Esophagus mucosa (tissue), 1 donor: ENCODE measurements at places on chromosomes 16 and 17. TPM values are rescaled to one million over a fixed set of nuclear protein-coding genes. Genes with fewer than 3 reads are reported as not detected.

Gene KRTAP2-1
- not detected for total RNA-seq

DNA sequence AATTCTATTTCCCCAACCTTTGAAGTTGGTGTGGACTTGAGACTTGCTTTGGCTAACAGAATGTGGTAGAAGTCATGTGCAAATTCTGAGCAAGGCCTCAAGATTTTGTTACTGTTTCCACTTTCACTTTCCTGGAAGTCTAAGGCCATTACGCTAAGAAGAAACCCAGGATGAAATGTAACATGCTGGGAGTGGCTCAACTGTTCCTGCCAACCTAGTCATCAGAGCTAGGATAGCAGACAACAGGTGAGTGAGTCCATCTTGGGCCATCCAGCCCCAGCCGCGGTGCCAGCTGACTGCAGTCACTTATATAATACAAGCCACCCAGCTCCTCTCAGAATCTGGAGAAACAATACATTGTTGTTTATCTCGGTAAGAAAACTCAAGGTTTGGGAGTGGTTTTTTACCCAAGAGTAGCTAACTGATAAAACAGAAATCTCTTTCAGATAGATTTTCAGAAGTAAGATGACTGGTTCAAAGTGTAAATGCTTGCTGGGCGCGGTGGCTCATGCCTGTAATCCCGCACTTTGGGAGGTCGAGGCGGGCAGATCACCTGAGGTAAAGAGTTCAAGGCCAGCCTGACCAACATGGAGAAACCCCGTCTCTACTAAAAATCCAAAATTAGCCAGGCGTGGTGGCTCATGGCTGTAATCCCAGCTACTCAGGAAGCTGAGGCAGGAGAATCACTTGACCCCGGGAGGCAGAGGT is 10.7 kb upstream of the STX4 start:
- ATAC-seq = no peak

- ATAC-seq = peak; percentile 97
These were observed 3.9 kb downstream of the SEPTIN1 start for GRCh38 chr16:30378236-30379157.

Gene ARL17A
- 8.6 TPM for total RNA-seq

DNA sequence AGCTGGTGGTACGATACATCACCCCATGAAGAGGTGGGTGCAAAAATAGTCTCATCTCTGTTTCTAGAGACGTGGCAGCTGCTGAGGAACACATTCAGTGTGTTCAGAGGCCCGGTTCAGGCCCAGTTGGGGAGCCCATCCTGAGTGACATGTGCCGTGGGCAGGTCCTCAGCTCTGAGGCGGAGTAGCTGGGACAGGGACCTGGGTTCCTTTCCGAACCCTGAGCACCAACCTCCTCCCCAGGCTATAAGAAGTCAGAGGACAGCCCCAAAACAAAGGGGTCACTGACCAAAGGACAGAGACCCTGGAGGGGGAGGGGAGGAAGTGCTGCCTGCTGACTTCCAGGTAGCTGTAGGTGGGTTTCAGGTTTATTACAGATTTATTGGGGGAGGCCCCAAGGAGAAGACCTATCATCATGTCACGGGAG is 5.1 kb downstream of the LDHD start:
- ATAC-seq = no peak

- ATAC-seq = no peak
These were observed 35.6 kb downstream of the WWOX start for GRCh38 chr16:78134944-78135619.

DNA sequence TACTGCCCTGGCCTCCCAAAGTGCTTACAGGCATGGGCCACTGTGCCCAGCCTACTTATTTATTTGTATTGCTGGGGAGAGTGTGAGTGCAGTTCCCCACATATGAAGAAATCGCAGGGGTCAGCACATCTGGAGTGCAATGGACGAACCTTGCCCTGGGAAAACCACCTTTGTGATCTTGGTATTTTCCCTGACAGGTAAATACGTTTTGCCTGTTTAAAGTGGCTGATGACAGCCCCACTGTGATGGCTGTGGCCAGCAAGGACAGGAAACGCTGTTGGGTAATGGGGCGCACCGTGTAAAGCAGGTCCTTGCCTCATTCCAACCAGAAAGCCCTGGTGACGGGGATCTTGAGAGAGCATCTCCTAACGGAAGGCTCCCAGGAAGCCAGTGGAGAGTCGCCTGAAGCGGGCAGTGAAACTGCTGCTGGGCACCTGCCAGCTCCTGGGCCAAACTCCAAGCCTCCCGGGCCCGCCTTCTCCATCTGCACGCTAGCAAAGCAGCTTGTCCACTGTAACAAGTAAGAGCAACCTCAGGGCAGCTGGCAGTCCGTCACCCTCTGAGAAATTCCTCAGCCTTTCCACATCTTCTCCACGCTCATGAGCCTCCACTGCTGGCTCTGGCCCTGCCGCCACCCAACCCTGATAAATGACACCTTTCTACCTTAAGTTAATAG is 17.5 kb downstream of the EMC8 start:
- ATAC-seq = no peak

DNA sequence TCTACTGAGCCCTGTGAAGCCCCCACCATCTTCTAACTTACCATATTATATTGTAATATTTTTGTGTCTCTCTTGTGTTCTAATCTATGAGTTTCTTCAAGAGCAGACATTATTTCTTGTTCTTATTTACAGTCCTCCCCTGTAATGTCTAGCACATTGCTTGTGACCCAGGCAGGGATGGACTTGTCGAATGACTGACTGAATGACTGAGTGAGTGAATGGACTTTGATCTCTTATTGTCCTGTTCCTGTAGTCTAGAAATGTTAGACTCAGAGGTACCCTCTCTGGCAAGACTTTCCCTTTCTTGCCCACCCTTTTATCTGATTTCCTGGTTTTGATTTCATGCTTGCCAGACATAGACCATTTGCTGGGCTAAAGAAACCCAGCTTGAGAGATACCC is 35.0 kb upstream of the MED13 start:
- ATAC-seq = no peak

Gene OVCA2
- total RNA-seq = 32.3 TPM

DNA sequence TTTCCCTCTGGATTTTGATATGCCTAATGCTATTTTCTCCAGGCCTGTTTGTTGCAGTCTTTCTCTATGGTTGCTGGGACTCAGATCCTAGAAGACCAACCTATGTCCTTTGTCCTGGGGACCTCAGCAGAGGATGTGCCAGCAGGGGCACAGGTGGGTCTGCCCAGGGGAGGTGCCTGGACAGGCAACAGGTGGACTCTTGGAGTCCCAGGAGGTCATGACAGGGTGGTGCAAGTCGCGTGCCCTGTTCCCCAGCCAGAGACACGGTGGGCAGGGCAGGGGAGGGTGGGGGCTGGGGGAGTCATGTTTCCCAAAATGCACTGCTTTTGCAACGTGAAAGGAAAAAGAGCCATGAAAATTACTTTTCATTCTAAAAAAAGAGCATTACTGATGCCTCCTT is 26.3 kb upstream of the PLLP start:
- no peak for ATAC-seq

GRCh38 chr16:29744541-29745101 is 1.2 kb downstream of the C16orf54 start:
- peak; percentile 9 for ATAC-seq

GRCh38 chr17:74244548-74244947 is 29.5 kb upstream of the DNAI2 start:
- no peak for ATAC-seq

DNA sequence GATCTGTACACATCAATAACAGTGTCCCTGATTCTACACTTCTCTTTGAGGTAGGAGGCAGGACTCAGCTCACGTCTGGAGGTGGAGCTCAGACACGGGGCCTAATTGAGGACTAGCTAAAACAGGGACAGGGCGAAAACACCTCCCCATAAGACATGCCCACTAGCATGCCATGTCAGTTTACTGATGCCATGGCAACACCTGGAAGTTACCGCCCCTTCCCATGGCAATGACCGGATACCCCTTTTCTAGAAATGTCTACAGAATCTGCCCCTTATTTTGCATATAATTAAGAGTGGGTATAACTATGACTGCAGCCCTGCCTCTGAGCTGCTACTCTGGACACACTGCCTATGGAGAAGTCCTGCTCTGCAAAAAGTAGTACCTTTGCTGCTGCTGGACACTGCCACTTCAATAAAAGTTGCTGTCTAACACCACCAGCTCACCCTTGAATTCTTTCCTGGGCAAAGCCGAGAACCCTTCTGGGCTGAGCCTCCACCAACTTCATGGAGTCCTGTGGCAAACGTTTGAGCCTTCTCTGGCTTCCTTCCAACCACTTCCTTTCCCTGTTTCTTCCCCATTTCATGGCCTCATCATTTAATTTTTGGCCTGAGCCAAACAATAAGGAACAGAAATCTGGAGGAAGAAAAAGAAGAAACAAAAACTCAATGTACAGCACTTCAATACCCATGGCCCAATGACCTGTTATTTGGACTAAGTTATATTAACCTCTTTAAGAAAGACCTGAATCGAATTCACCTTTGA is 21.0 kb downstream of the PHB1 start:
- no peak for ATAC-seq

Gene HIGD1B
- 3.4 TPM for total RNA-seq

DNA sequence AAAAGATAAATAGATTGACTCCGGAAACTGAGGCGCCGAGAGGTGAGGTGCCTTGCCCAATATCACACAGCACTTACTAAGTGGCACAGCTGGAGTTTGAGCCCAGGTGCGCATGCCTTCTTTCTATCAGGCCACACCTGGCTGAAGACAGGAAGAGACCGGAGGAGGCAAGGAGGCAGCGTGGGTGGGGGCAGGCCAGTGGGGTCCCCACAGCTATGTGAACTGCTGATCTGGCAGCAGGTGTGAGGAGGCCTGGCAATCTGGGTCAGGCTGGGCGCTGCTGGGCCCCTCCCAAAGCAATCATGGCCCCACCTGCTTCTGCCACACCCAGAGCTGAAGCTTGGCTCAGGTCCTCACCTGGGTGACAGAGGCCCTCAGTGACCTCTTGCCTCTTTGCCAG is 1.9 kb upstream of the GDPD3 start:
- peak; percentile 66 for ATAC-seq

Gene ABCC11
- 0.40 TPM for total RNA-seq

- ATAC-seq = no peak
These were observed 3.3 kb downstream of the UBTF start for GRCh38 chr17:44216173-44216572.

Gene TP53TG3F
- total RNA-seq = not detected

DNA sequence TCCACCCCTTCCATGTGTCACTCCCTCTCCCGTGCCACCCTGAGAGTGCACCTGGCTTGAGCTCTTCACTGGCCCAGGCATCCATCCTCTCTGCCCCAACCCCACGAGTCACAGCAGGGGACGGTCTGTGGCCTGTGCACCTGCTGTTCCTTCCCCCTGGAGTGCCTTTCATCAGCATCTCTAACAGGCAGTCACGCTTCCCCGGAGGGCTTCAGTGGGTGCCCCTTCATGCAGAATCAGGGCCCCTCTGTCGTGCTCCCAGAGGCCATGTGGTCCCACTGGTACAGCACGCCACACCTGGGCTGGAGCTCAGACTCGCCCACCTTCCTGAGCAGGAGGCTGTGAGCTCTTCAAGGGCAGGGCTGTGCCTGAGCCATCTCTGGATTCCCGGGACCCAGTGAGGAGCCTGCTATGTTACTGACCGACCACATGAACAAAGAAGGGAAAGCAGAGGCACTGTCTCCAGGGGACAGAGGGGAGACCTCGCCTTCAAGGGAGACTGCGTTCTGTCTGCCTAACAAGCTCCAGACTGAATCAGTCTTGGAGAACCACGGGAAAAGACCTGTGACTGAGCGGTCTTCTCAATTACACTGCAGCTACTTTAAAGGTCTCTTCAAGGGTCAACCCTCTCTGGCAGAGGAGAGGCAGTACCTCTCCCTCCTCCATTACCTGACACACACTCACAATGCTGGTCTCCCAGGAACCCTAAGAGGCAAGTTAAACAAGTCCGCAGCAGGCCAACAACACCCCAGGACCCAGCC is 78.8 kb upstream of the DOC2B start:
- peak; percentile 15 for ATAC-seq

Gene TLCD1
- total RNA-seq = 14.7 TPM

Gene CLEC10A
- 0.92 TPM for total RNA-seq

Gene ZMYND15
- total RNA-seq = 0.36 TPM

Gene KRT9
- total RNA-seq = 0.16 TPM

- ATAC-seq = no peak
These were observed 13.2 kb downstream of the ZNF469 start for GRCh38 chr16:88395669-88396584.

DNA sequence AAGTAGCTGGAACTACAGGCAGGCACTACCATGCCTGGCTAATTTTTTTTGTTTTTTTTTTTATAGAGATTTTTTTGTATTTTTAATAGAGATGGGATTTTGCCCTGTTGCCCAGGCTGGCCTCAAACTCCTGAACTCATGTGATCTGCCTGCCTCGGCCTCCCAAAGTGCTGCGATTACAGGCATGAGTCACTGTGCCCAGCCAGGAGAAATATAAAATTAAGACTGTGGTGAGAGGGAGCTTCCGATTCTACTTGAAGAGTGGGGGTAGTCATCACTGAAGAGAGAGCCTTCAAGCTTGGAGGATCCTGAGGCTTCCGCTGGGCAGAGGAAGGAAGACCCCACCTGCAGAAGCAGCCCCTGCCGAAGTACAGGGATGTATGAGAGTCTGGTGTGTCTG is 34.4 kb upstream of the RGS9 start:
- no peak for ATAC-seq

DNA sequence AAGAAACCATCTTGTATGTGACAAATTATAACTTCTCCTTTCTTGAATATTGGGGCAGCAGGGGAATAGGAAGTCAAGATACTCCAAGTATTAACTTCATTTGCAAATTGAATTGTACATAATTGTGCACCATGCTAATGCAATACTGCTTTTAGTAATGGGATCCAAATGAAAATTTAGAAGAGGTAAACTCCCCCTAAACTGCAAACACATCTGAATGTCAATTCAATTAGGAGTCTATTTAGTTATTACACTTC is 4.5 kb downstream of the STAT5B start:
- ATAC-seq = no peak

Gene ZPBP2
- total RNA-seq = not detected

DNA sequence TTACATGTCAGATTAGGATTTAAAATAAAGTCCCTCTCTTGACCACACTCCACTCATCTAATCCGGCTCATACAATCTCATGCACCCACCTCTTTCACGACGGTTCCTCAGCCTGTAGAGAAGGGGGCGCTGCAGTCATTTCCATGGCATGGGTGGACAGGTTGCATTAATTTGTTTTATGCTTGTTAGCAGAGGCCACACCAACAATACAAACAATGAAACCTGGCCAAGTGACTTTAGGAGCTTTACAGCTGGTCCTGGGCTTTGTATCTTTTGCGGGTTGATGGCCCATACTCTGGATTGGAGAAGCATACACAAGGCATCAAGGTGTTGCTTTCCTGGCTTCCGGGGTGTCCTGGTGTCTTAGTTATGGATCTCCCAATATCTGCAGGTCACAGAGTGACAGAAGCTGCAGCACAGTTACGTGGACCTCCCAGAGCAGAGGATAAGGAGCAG is 9.7 kb upstream of the SNF8 start:
- ATAC-seq = no peak

DNA sequence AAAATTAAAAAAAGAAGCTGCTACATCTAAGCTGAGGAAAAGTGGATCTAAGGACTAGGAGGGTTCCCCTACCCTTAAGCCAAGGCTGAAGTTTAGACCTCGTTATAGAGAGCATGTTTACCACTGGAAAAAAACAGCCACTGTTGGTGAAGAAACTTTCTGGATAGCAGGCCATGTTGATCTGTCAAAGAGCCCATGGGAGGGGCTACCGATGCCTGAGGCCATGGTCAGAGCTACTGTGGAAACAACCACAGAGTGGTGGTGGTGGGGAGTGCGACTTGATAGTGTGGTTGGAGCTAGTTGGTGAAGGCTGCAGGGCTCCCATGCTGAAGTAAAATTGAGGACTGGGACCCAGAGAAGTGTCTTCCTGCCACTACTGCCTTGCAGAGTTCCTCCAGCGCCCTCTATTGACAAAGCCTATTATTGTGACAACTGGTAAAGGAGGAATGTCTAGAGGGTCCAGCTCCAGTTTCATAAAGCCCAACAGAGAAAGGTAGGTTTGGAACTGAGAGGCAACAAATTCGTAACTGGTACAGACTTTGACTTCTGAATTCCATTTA is 12.7 kb upstream of the FAM20A start:
- ATAC-seq = peak; percentile 68
